ENCODE measurements at places on chromosomes 1 and 21.

GRCh38 chr1:89757532-89757931 lies 63.3 kb upstream of the LRRC8D start:
- H3K4me1 ChIP-seq, result peaks cover 15% of the 10 kb centered on the region
- H3K27ac ChIP-seq, result no peak overlapping the region
- no peak overlapping the region for H3K4me3 ChIP-seq
- H3K36me3 ChIP-seq, result no peaks in the 10 kb centered on the region

GRCh38 chr21:32459972-32460371 lies 47.5 kb downstream of the EVA1C start:
- H3K4me1 ChIP-seq, result peaks cover 7% of the 10 kb centered on the region
- no peak overlapping the region for H3K4me3 ChIP-seq
- H3K27ac ChIP-seq, result no peak overlapping the region

DNA sequence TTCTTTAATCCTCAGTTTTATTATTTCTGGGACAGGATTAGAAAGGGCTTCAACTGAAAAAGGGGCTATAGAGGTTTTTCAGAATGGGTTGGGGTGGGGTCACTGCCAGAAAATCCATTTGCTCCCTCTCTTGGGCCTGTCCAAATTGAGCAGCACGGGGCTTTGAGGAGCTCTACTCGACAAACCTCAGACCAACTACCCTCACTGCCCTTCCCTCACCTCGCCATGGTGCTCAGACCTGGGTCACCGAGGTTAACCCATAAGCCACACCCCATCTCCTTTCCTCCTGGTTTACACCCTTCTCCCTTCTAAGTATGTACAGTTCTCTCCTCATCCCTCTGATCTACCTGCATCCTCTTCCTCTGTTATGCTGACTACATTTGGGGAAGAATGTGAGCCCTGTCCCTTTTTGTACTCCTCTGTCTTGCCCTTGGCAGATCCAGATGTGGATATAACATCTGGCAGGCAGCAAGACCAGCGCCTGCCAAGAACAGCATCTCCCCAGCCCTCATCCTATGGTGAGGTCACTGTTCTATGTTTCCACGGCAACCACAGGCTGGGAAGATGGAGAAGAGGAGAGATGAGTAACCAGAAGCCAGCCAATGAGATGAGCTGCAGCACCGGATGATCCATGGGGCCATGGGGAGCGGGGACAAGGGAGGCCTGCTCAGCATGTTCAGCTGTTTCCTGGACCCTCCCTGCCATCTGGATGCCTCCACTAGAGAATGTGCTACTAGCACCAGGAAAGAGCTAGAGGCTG lies 3.7 kb upstream of the FABP3 start:
- DNase-seq, result peak; percentile 63
- H3K4me3 ChIP-seq, result no peak overlapping the region
- H3K4me1 ChIP-seq, result peaks cover 24% of the 10 kb centered on the region
- no peak overlapping the region for H3K27ac ChIP-seq
- peaks cover 11% of the 10 kb centered on the region for H3K27me3 ChIP-seq
- no peaks in the 10 kb centered on the region for H3K36me3 ChIP-seq

- H3K4me1 ChIP-seq, result peaks cover 11% of the 10 kb centered on the region
- DNase-seq, result no peak
- no peaks in the 10 kb centered on the region for H3K36me3 ChIP-seq
- H3K27ac ChIP-seq, result no peak overlapping the region
- H3K27me3 ChIP-seq, result no peaks in the 10 kb centered on the region
Measured at GRCh38 chr1:66637146-66637545, 103.2 kb downstream of the SGIP1 start.

- no peaks in the 10 kb centered on the region for H3K27me3 ChIP-seq
Measured at GRCh38 chr1:212133319-212133718, 97.8 kb downstream of the DTL start.

- no peaks in the 10 kb centered on the region for H3K27me3 ChIP-seq
- no peak overlapping the region for H3K4me3 ChIP-seq
- H3K27ac ChIP-seq, result no peak overlapping the region
Measured at GRCh38 chr1:98322966-98323365, 338.6 kb upstream of the SNX7 start.

GRCh38 chr1:200665861-200666260 lies 3.8 kb downstream of the DDX59 start:
- no peak overlapping the region for H3K27ac ChIP-seq
- no peak overlapping the region for H3K4me3 ChIP-seq
- H3K4me1 ChIP-seq, result peaks cover 8% of the 10 kb centered on the region

DNA sequence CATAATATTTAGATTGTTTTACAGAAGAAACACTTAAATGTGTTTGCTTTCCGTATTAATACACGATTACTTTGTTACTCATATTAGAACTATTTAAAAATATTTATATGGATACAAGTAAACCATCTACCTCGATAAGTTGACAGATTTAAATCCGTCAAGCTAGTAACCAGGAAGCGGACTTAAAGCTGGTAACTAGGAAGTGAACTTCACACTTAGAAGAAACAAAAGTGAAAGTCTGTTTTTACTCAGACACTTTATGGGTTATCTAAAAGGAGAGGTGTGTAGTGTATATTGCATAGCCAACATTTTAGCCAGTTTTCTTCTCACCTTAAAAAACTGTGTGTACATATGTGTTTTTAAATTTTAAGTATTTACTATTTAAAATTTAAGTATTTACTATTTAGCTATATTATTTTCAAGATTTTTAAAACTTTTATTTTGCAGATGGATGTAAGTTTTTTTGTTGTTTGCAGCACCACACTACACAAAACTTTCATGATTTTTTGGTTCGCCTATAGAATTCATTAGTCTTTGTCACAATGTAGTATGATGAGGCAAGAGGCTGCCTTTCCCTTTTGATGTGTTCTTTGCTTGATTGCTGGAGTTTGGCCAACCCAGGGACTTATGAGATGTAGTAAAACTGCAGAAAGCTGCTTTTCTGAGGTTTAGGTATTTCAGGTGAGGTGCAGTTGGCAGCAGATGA lies 2.7 kb downstream of the USP25 start:
- no peak for DNase-seq
- H3K36me3 ChIP-seq, result no peaks in the 10 kb centered on the region
- peaks cover 14% of the 10 kb centered on the region for H3K4me1 ChIP-seq
- H3K27ac ChIP-seq, result no peak overlapping the region
- peaks cover 11% of the 10 kb centered on the region for H3K27me3 ChIP-seq

GRCh38 chr1:22071511-22071910 lies 19.0 kb downstream of the CDC42 start:
- H3K27me3 ChIP-seq, result no peaks in the 10 kb centered on the region
- no peak overlapping the region for H3K27ac ChIP-seq
- no peak overlapping the region for H3K4me3 ChIP-seq
- DNase-seq, result no peak

DNA sequence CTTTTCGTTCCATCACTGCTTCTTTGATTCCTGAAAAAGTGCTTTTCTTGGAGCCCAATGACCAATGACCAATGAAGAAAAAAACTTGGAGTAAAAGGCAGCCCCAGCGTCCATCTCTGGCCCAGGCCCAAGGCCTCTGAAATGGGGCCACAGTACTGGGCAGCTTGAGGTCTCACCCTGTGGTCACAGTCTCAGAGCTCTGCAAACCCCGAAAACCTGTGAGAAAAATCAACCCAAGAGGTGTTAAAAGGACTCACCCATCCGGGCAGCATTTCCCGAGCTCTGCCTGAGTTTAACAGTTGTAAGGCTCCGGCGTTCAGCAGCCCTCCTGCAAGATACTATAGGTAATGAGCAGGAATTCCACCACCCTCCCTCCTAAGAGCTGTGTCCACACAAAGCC lies 2.1 kb upstream of the EFHD2 start:
- no peaks in the 10 kb centered on the region for H3K36me3 ChIP-seq
- H3K27me3 ChIP-seq, result peaks cover 52% of the 10 kb centered on the region
- H3K4me3 ChIP-seq, result no peak overlapping the region
- no peak for DNase-seq
- no peak overlapping the region for H3K27ac ChIP-seq

DNA sequence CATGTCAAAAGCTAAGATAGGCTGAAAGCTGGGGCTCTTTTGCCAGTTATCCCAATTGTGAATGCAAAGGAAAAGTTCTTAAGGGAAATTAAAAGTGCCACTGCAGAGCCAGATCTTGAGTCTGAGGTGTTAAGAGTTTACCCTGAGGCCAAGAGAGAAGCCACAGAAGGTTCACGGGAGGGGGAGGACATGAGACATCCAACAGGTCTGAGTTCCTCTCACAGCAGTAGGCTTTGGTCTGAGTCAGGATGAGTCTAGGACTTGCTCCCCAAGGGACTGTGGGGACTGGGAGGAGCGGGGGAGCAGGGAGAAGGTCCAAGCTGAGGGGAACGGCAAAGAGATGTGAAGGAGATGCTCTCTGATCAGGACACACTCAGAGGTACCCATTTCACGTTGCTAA lies 411.2 kb upstream of the CAMK1G start:
- H3K4me1 ChIP-seq, result no peaks in the 10 kb centered on the region
- H3K4me3 ChIP-seq, result no peak overlapping the region
- no peak overlapping the region for H3K27ac ChIP-seq
- H3K27me3 ChIP-seq, result no peaks in the 10 kb centered on the region
- no peak for DNase-seq

GRCh38 chr1:234582186-234582585 lies 27.8 kb downstream of the IRF2BP2 start:
- H3K36me3 ChIP-seq, result no peaks in the 10 kb centered on the region
- no peak overlapping the region for H3K4me3 ChIP-seq
- no peak overlapping the region for H3K27ac ChIP-seq
- no peaks in the 10 kb centered on the region for H3K4me1 ChIP-seq
- no peaks in the 10 kb centered on the region for H3K27me3 ChIP-seq
- DNase-seq, result no peak

DNA sequence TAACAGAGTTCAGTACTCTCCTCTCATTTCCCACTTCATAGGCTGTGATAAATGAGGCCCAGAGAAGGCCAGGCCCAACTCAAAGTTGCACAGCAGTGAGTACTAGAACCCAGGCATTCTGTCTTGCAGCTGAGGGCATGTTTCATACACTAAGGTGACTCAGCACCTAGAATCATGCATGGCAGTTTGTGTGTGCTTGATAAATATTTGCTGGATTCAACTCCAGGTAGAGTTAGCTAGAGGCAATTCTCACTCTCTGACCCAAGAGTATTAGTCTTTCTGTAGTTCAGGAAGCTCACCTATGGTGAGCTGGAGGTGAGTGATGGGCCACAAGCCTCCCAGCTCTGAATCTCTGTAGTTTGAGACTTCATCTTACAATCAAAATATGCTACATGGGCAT lies 10.7 kb downstream of the NKAIN1 start:
- H3K4me3 ChIP-seq, result no peak overlapping the region
- peaks cover 2% of the 10 kb centered on the region for H3K4me1 ChIP-seq
- H3K36me3 ChIP-seq, result no peaks in the 10 kb centered on the region

All from neural progenitor cell (in vitro differentiated cells).